Peyer's patch (tissue), 4 donors: ENCODE measurements at places on chromosomes 3 and 15. TPM values are rescaled to one million over a fixed set of nuclear protein-coding genes. Genes with fewer than 3 reads are reported as not detected.

DNA sequence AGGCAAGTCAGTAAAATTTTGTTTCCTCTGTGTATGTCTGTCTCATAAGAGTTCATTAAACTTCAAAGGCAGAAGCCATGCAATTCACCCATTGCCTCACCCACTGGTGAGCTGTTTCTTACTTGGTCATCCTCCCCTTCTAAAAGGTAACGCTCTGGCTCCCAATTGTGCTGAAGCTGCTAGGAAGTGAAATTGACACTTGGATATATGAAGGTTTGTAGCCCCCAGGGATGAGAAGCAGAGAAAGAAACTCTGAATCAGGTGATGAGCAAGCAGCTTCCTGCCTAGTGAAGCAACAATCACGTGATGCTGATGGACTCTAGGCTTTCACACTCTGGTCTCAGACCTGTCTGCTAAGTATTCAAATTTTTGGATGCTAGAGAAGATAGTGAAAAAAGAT lies 70.7 kb downstream of the CD200R1L start:
- DNase-seq = no peak

DNA sequence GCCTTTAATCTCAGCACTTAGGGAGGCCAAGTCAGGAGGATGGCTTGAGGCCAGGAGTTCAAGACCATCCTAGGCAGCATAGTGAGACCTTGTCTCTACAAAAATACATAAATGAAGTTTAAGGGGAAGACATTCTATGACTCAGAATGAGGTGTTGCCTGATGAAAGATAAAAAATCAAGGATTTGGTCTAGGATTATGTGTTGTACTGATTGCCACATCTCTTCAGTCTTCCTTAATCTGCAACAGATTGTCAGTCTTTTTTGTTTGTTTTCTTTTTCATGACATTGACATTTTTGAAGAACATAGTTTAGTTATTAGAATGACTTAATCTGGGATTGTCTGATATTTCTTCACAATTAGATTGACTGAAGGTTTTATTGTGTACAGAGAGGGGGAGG lies 26.3 kb upstream of the DPPA4 start:
- DNase-seq = no peak

The SHISA5 gene
- 149 TPM for total RNA-seq

The ANKRD63 gene
- total RNA-seq = not detected

- no peak for DNase-seq
Observed at GRCh38 chr3:1447452-1447851, 354.6 kb downstream of the CNTN6 start.

DNA sequence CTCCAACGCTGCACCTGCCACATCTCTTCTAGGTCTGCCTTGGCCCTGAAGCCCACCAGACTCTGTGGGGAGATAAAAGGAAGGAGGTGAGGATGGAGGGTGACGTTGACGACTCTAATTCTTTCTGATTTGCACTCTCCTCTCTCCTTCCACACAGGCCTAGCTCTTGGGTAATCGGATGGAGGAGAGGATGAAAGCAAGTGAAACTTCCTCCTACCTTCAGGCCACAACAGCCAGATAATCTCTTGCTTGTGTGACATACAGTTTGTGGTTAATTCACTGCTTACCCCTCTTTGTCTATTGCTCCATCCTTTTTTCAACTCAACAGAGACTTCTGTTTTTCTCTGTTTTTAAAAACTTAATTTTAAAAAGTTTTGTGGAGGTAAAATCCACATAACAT lies 208.1 kb downstream of the SV2B start:
- DNase-seq = no peak

The LDHAL6B gene
- not detected for total RNA-seq
